ENCODE measurements at places on chromosomes 1 and 21. TPM values are rescaled to one million over a fixed set of nuclear protein-coding genes. Genes with fewer than 3 reads are reported as not detected.

Gene TEX38
- total RNA-seq = not detected

DNA sequence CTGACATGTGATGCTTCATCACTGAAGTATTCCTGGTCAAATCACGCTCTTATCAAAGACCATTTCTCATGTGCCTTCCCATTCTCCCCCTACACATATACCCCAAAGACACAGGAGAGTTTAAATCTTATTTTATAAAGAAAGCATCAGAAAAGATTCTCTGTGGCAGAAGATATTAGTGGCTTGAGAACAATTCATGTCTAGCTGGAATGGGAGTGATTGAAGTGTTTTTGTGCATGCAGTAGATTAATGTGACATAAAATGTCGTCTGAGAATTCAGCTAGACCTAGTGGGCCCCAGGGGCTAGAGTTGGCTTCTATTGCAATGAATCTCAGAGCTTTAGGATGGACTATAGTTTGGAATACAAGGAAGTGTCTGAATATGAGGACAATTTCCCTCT, 163.9 kb downstream of the HUNK start:
- no peak for DNase-seq

- no peak for DNase-seq
Measured at GRCh38 chr1:90821788-90822359, 104.8 kb upstream of the BARHL2 start.

- no peak for DNase-seq
Measured at GRCh38 chr21:25831300-25831960, 96.7 kb downstream of the GABPA start.

Gene ZNF593OS
- total RNA-seq = 0.24 TPM

- DNase-seq = no peak
Measured at GRCh38 chr21:24436236-24436635, 1171.0 kb downstream of the MRPL39 start.

Gene OR10R2
- not detected for total RNA-seq

Gene SLC44A3
- total RNA-seq = 3.8 TPM

- DNase-seq = no peak
Measured at GRCh38 chr1:51955797-51956527, 34.5 kb downstream of the RAB3B start.

GRCh38 chr1:77605246-77606026, 77.0 kb downstream of the ZZZ3 start:
- DNase-seq = peak; percentile 9

- no peak for DNase-seq
Measured at GRCh38 chr1:233614173-233614742, 352 bp downstream of the KCNK1 start.

DNA sequence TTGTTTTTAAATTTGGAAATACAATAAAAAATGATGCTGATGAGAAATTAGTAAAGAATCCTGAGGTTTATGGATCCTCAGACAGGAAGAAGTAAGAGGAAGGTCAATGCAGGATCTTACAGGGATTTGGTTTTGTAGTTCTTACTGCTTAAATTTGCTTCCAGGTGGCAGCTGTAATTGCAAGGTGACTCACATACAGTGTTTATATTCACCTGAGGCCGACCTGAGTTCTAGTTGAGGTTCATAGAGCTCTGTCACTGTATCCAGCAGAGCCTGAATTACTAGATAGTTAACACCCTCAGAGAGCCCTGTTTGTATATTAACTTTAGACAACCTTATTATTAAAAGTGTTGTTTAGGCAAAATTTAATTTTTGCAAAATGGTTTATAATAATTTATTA, 1.4 kb upstream of the WDR26 start:
- no peak for DNase-seq

GRCh38 chr1:240310226-240310925, 218.7 kb downstream of the FMN2 start:
- no peak for DNase-seq

- peak; percentile 88 for DNase-seq
Measured at GRCh38 chr1:87115317-87115890, 201.0 kb downstream of the HS2ST1 start.

DNA sequence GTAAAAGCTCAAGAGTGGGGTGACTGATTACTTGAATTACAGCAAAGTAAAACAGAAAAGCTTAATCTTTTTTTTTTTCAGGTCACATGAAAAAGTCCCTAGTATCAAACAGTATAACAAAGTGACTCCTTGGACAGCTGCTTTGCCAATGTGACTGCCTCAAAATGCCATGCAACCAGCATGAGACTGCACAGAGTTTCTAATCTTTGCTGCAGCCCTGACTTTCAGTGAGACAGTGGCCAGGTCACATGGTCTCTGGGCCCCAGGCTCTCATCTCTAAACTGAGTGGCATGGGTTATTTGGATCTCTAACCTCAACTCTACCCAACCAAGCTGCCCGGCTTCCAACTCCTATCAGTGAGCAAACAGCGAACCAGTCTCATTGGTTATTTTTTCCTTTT, 169.0 kb downstream of the VAV3 start:
- no peak for DNase-seq

DNA sequence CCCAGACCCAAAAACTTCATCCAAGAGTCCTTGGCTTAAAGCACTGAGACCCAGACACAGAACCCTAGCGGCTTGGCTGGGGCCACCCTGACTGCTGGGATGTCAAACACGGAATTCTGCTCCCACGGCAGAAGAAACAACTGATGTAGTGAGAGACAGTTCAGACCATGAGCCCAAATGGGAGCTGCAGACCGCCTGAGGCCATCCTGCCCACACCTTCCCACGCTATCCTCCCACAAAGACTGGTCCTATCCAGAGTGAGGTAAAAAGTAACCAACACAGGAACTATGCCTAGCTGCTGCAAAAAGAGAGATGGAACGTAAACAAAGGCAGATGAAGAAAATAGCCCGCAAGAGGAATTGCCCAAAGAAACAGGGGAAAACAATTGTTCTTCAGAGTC, 203.3 kb downstream of the PTPRU start:
- no peak for DNase-seq

DNA sequence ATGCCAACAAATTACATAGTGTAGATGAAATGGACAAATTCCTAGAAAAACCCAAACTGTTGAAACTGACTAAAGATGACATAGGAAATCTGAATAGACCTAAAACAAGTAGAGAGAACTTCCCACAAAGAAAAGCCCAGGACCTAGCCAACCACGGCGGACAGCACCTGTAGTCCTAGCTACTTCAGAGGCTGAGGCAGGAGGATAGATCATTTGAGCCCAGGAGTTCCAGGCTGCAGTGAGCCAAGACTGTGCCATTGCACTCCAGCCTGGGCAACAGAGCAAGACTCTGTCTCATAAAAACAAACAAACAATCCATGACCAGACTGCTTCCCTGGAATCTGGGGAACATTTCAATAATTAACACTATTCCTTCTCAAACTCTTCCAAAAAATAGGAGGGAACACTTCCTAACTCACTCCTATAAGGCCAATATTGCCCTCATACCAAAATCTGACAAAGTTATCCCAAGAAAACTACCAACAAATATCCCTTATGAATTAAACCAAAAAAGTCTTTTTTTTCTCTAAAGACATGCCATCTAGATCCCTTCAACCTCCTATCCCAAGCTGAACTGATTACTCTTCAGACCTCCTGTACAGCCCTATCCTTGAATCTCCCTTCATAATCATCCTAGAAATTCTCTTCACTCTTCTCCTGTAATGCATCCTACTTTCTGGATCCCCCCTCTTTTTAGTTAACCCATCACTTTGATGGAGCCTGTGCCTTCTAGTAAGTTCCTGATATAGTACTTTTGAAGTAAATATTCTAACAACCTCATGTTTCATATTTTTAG, 15.5 kb downstream of the ZNF644 start:
- DNase-seq = no peak

GRCh38 chr1:38788341-38789336, 70.9 kb downstream of the RRAGC start:
- no peak for DNase-seq

DNA sequence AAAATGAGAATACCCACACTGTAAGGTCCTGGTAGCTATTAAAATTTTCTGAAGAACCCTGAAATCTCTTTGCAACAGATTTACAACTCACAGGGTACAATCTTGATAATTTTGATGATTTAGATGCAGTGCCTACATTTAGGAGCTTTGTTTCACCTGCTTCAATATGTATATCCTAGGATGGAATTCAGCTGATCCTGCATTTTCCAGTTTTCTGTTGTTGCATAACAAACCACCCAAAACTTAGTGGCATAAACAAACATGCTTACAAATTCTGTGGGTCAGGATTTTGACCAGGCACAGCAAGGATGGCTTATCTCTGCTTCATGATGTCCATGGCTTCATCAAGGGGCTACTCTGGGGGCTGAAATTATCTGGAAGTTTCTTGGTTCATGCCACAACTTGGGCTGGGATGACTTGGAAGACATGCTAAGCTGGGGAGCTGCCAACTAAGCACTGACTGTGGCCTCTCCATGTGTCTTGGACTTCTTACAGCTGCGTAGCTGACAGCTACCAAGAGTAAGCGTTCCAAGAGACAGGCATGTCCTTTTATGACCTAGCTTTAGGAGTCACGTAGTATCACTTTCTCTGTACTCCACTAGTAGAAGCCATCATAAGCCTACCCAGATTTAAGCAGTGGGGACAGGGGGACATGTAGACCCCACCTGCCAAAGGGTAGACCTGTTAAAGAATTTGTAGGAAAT, 108.5 kb downstream of the CACHD1 start:
- DNase-seq = no peak

DNA sequence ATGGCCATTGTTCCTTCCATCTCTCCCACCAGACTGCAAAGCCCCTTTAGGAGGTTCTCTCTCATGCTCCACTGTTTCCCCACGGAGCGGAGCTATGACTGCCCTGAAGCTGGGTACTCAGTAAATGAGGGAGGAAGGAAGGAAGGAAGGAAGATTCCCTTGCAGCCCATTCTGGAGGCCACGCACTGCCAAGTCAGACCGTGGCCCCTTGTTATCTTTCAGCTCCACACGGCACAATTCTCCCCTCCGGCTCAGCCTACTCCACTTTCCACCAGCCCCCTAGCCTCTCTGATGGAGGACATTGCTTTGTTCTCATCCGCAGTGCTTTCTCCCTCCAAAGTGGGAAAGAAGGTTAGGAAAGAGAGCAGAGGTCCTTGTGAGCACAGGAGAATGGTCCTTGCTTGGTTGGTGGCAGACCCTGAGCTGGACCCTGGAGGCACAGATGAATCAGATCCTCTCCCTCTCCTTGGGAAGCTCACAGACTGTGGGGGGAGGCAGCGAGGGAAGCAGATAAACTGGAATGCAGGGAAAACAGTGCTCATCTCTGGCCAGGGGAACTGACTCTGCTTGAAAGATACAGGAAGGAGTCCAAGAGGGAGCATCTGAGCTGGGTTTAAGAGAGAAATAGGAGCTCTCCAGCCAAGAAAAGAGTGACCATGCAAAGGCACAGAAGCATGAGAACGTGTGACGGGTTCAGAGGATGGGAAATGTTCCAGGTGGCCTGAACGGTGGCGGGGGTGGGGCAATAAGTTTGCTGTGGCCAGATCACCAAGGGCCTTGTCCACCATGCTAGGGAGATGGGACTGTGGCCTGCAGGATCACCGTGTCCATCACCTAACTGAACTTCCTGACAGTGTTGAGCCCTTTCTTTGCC, 52.6 kb downstream of the GLIS1 start:
- DNase-seq = no peak

Gene ZRANB2
- total RNA-seq = 42.4 TPM

DNA sequence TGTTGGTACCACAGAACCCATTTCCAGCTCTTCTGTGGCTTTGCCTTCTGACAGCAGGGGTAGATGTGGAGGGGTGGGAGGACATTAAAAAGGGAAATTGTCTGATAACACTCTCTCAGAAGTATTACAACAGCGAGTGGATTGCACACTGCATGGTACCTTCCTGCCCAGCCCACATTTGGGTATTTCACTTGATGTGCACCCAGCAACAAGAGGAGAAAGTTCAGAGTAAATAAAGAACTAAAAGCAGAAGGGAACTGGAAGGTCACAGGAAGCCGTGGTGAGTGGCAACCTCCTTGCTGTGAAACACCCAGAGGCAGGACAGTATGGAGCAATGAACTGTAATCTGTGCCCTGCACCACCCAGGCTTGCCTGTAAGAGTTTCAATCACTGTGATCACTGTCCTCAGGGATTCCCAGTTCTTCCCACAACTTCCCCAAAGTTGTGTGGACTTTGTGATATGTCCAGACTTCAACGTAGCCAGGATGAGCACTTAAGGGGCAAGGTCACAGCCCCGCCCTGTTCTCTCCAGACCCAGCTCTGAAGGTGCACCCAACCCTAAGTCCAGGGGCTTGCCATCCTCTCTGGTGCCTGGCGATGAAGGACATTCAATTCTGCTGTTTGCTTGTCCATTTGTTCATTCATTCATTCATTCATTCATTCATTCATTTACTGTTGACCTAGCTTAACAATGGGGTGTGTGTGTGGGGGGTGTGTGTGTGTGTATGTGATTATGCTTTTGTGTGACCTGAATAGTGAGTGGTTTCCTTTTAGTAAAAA, 18.7 kb upstream of the F5 start:
- DNase-seq = no peak

DNA sequence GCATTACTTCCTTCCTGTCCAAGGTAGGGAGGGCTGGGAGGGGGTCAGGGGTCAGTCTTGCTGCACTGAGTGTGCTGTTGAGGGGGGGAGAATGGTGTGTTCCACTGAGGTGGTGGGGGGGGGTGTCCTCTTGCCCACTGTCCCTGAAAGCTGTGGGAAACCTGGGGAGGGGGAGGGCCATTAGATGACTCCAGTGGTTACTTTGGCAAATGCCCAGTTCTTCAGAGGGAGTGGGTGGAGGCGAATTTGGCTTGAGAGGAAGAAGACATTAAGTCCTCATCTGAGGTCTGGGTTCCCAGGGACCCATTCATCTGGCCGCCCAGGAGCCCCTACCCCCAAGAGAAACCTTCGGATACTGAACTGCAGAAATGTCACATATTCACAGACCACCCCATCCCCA, 36.2 kb downstream of the MEF2D start:
- DNase-seq = no peak

Gene C1orf94
- 0.39 TPM for total RNA-seq

Gene MLLT11
- total RNA-seq = 26.5 TPM

GRCh38 chr1:90407737-90408136, 309.4 kb downstream of the BARHL2 start:
- DNase-seq = no peak

DNA sequence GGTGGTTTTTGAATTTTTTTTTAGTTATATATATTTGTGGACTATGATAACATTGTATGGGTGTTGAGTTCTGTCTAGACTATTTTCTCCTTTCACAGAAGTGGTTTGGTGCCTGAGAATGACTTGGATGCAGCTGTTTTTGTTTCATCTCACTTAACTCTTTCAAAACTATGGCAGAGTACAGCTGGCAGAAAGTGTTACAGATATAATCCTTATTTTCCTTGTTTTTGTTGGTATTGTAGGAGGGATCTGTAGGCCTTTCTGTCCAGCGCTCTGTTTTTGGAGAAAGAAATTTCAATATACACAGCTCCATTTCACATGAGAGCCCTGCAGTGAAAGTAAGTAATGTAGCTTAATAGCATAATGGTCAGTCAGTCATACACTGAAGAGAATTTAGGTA, 13.1 kb downstream of the CDC7 start:
- DNase-seq = no peak

- DNase-seq = no peak
Measured at GRCh38 chr1:15524021-15524282, at the start of gene CASP9. CASP9 (minus strand) TSS chr1:15524215; CDS start chr1:15524200, 15 bp downstream.

Gene PITHD1
- 105 TPM for total RNA-seq

Measured in SJSA1 (cell line).